Activated naive CD8-positive, alpha-beta T cell treated with anti-CD3 and anti-CD28 coated beads, Interleukin-2, amount 10 ng/mL, durations not matched to agents 7 days and 5 days (primary cell): ENCODE measurements at places on chromosomes 6 and 20. TPM values are rescaled to one million over a fixed set of nuclear protein-coding genes. Genes with fewer than 3 reads are reported as not detected.
A peak's percentile ranks its signal among the peaks of the same experiment; 100 is the strongest.

DNA sequence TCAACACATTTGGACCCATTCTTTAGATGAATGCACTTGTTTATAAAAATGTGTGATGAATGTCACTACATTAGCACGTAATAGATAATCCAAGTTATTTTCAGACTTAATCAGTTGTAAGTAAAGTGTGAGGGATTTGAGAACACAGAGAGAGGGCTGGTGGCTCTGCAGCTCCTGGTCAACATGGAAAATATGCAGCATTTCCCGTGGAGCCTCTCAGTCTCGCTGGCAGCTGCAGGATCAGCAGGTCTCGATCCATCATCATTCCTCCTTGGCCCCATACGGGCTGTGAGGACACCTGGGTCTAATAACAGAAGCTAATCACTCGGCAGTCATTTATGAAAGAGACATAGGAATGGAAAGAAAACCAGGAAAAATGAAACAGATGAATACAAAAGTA lies 390.2 kb downstream of the PRKN start:
- DNase-seq, result no peak

DNA sequence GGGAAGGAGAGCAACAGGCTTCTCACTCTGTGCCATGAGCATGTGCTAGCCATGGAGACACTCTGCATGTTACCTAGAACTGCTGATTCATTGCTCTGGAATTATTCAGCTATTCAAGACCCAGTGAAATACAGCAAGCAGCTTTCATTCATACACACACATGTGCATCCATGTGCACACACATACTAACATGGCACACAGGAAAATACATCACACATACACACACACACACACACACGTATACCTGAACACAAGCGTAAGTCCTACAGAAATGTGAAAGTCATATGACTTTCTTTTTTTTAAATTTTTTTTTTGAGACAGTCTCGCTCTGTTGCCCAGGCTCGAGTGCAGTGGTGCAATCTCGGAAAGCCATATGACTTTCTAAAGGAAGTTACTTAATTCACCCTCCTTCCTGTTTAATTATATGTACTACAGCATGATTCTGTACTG lies 108.2 kb upstream of the NFATC2 start:
- DNase-seq, result no peak

GRCh38 chr6:49653942-49654341 lies 17.3 kb upstream of the RHAG start:
- DNase-seq, result no peak

The CGA gene
- total RNA-seq, result not detected

- no peak for DNase-seq
Observed at GRCh38 chr6:131000544-131000943, 62.5 kb downstream of the EPB41L2 start.

The SMOC2 gene
- not detected for total RNA-seq

The KCNG1 gene
- total RNA-seq, result not detected

The RIMS1 gene
- total RNA-seq, result not detected

GRCh38 chr6:161903584-161904212 lies 629.8 kb upstream of the AGPAT4 start:
- no peak for DNase-seq

- DNase-seq, result no peak
Observed at GRCh38 chr6:48476257-48476656, 365.3 kb upstream of the PTCHD4 start.

- no peak for DNase-seq
Observed at GRCh38 chr6:15480525-15480924, 182.3 kb downstream of the DTNBP1 start.

The SLC24A3 gene
- total RNA-seq, result not detected

DNA sequence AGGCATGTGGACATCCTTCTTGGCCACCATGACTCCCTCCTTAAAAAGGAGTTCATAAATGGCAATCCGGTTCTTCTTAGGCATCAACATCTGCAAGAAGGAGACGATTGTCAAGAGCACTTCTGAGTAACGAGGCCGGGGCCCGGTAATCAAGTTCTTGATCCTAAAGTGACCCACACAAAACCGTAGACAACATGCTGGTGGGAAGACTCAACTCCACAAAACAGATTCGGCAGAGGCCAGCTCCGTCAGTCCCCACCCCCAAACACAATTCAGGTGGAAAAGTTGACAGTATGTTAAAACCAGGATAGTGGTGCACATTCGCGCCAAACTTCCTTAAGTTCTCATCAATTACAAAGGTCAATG lies 754 bp downstream of the RPS10 start:
- DNase-seq, result peak; percentile 34
